ENCODE measurements at places on chromosomes 7 and 10.

DNA sequence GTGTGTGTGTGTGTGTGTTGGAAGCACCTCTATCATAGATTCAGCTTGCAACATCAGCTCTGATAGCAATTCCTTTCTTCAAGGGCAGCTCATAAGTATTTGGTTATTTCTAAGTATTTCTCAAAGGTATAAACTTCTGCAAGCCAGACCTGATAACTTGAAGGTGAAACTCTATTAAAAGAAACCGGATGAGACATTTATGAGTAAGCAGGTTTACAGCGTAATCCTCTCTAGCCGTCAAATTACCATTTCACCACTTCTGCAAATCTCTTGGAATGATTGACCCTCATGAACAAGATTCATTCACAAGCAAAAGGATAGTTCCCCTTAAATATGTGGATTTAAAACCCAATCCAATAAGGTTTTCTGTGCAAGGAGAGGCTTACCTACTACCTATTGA is 23.1 kb downstream of the PDE1C start:
- no peak for DNase-seq

DNA sequence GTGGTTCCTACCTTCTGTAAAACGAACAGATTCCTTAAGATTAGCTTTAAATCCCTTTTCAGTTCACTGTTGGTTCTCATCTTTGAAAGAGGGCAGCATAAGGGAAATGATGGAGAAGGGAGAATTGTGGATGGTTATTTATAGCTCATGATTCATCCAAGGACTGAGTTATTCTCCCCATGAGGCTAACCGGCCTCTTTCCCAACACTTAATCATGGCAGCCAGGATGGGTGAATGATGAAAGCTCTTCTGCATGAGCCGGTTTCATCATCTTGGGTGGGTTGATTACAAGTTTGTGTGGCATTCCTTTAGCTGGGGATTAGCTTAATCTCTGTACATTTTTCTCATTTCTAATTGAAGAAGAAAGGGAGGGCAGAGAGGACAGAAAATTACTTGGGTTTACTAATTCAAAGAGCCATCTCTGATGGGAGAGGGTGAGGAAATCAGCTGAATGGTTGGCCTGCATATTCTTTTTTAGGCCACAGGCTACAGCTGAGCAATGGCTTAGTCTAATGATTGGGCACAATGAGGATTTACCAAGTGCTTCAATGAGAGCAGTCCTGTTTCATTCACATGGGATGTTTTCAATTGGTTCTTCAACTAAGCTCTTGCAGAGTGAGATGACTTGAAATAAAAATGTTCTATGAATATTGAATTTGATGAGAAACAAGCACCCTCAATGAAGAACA is 250.0 kb downstream of the BMPER start:
- DNase-seq: no peak

- no peak for DNase-seq
Measured at GRCh38 chr7:79471699-79472098, 18.2 kb upstream of the MAGI2 start.

DNA sequence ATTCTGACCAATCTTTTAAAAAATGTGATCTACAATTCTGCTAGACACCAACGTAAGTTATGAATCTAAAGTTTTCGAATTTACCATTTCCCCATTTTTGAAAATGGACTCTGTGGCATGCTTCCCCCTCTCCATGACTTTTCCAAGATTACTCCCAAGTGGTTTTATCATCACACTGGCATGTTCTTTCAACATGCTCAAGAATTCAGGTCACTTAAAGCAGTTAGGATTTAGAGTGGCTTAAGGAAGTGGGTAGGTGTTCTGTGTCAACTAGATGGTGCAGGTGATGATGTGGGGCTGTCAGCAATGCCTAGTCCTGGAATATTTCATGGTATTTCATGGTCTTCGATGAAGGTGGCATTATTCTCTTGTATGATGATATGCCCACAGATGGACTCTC is 164.0 kb upstream of the ASAH2 start:
- no peak for DNase-seq

DNA sequence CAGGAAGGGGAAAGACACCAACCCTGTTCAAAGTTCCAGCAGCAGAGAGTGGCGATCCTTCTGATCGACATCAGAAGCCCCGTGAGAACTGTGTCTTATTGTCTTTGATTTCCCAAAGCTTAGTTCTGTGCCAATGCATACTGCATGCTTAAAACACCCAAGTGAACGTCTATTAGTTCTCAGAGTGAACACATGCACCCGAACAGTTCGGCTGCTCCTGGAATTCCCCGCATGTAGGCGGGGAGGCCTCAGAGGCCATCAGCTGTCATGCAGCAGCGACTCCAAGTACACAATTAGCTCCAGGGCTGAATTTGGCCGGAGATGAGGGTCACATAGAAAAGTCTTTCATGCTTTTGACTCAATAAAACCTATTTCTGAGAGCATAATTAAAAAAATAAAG is 276.9 kb downstream of the ZMYND11 start:
- DNase-seq: no peak

DNA sequence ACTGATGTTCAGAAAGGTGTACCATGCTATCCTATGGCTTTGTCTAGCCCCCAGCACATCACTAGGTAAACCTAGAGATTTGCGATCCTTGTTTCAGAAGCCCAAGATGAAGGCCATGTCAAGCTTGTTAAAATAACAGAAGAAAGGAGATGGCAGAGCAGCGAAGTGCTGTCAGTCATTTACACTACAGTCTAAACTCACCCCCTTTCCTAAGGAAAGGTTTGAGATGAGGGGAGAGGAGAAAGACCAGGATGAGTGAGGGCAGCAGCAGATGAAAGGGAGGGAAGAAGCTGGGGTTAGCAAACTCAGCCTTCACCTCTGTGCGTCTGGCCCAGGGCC is 74.8 kb downstream of the PROSER2 start:
- DNase-seq: no peak

GRCh38 chr10:6929148-6929830 is 349.2 kb upstream of the PRKCQ start:
- DNase-seq: no peak

DNA sequence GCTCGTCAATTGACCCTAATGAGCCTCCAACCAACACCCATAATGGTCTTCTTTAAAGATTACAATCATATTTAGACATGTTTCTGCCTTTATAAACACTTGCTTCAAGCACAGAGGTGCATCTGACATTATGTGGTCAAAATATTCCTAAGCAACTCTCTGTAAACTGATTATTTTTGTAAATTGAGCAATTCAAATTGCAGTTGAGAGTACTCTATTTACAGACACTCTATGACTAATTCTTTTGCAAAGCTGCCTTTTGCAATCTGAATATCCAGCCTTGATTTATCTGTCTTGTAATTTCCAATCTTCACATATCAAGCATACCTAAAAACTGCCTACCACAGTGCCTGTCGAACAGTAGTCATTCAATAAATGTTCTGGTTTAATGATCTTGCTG is 112.0 kb downstream of the PDE1C start:
- no peak for DNase-seq

DNA sequence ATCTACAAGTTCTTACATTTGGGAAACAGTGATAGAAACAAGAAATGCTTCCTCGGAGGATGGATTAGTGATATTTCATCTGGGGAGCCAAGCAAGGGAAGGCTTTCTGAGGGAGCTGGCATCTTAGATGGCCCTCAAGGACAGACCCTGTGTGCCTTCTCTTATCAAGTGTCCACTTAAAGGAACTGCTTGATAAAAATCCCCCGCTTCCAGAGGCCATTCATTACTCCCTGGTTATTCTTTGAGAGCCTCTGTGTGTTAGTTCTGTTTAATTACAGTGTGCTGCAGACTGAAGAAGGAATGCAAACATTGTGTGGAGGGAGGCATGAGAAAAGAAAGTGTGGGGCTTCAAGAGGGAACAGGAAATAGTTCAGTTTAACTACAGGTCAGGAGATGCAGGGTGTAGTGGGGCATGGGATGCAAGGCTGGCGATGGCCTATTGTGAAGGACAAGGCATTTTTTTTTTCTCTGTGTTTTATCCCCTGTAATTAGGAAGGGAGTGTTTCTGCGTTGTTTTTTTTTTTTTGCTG is 145.4 kb downstream of the SNX10 start:
- DNase-seq: no peak
